ENCODE measurements at places on chromosomes 16 and 17. TPM values are rescaled to one million over a fixed set of nuclear protein-coding genes. Genes with fewer than 3 reads are reported as not detected.
A peak's percentile ranks its signal among the peaks of the same experiment; 100 is the strongest.

DNA sequence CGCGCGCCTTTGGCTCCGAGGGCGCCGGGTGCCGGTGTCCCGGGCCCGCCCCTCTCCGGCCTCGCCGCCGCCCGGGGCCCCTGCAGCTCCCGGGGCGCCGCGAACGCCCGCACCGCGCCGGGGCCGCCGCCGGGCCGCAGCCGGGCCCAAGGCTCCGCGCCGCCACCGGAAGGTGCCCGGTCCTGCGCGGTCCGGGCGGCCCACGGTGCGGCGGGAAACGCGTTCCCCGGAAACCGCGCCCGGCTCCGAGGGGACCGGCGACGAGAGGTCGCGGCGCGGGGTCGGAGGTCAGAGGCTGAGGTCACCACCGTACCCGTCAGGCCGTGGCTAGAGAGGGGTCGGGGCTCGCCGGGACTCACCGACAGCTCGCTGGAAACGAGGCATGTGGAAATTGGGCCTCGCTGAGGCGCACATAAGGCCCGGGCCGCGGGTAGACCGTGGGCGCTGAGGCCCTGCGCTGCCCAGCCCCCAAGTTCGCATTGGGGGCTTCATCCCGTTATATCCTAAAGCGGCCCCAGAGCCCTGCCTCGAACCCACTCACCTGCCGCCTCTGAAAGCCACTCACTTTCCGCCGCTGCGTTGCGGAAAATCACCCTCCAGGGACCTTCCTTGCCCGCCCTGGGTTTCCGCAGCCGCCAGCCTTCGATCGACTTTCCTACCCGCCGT, at the start of gene DUS1L:
Gene DUS1L (minus strand): TSS at position 167 of the 666 bp plus-strand sequence. CDS start 745 bp downstream, outside the sequence.
- H3K4me1 ChIP-seq = peaks cover 27% of the 10 kb centered on the region
- H3K36me3 ChIP-seq = no peaks in the 10 kb centered on the region
- no peaks in the 10 kb centered on the region for H3K27me3 ChIP-seq
- peak; percentile 58 for DNase-seq
- peak within 1 kb of the TSS; percentile 64 for H3K4me3 ChIP-seq

Gene TERF2IP
- total RNA-seq = 90.6 TPM

- no peaks in the 10 kb centered on the region for H3K4me1 ChIP-seq
- H3K4me3 ChIP-seq = no peak overlapping the region
- no peaks in the 10 kb centered on the region for H3K27me3 ChIP-seq
- H3K27ac ChIP-seq = no peak overlapping the region
- no peak for DNase-seq
Measured at GRCh38 chr17:55444471-55445441, 23.1 kb upstream of the MMD start.

GRCh38 chr17:47693731-47694580, at the start of gene TBKBP1:
Gene TBKBP1, plus strand, starts transcription at chr17:47694161. Its CDS starts 1,952 bp downstream, at chr17:47696113.
- peak within 1 kb of the TSS; percentile 51 for H3K27ac ChIP-seq
- peaks cover 30% of the 10 kb centered on the region for H3K4me1 ChIP-seq
- no peaks in the 10 kb centered on the region for H3K36me3 ChIP-seq
- H3K27me3 ChIP-seq = no peaks in the 10 kb centered on the region
- peak; percentile 69 for DNase-seq

DNA sequence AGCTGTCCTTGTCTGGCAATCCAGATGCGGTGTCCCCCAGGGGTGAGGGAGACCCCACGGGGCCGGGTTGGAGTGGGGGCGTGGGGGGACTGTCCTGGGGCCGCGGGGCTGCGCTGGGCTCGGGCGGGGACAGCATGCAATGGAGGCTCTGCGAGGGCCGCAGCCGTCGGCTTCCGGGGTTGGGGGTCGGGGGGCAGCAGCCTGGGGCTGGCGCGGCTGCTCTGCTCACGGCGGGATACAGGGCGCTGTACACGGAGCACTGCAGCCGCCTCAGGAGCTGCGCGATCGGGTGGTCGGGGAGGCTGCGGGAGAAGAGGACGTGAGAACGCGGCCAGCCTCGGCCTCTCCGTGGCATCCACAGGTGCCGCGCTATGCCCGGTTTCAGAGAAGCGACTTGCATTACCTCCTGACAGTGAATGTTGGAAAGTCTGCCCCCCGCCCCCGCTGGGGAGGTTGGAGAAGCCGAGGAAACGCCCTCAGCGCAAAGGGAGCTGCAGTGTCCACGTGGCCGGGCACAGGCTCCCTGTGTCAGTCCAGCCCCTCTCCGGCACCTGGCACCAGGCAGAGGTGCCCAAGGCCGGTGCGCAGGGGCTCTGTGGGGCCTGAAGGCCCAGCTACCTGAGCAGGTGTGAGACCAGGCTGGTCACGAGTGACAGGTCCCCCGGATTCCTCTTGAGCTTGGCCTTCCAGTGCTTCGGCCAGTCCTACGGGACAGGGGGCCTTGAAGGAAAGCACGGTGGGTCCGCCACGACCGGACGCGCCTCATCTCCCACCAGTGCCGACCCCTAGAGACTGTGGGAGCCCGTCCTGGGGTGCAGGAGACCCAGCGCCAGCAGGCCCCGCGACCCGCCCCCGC, 9.4 kb upstream of the SPATA2L start:
- no peaks in the 10 kb centered on the region for H3K36me3 ChIP-seq
- no peaks in the 10 kb centered on the region for H3K27me3 ChIP-seq
- peaks cover 14% of the 10 kb centered on the region for H3K4me1 ChIP-seq
- H3K27ac ChIP-seq = no peak overlapping the region
- DNase-seq = no peak
- H3K4me3 ChIP-seq = no peak overlapping the region

Measured in CD8-positive, alpha-beta memory T cell (primary cell).